ENCODE measurements at places on chromosomes 12 and 14.

- DNase-seq: peak; percentile 16
Measured at GRCh38 chr14:37985826-37986470, 221.8 kb upstream of the SSTR1 start.

GRCh38 chr12:103580026-103580425 lies 7.0 kb upstream of the STAB2 start:
- DNase-seq: no peak

GRCh38 chr12:32273063-32273522 lies 126.3 kb upstream of the FGD4 start:
- DNase-seq: no peak

GRCh38 chr12:111454311-111454710 lies 48.6 kb downstream of the SH2B3 start:
- DNase-seq: no peak

- DNase-seq: no peak
Measured at GRCh38 chr12:47318963-47319362, 239.2 kb upstream of the AMIGO2 start.

- DNase-seq: no peak
Measured at GRCh38 chr12:51631591-51631990, 40.6 kb downstream of the SCN8A start.

DNA sequence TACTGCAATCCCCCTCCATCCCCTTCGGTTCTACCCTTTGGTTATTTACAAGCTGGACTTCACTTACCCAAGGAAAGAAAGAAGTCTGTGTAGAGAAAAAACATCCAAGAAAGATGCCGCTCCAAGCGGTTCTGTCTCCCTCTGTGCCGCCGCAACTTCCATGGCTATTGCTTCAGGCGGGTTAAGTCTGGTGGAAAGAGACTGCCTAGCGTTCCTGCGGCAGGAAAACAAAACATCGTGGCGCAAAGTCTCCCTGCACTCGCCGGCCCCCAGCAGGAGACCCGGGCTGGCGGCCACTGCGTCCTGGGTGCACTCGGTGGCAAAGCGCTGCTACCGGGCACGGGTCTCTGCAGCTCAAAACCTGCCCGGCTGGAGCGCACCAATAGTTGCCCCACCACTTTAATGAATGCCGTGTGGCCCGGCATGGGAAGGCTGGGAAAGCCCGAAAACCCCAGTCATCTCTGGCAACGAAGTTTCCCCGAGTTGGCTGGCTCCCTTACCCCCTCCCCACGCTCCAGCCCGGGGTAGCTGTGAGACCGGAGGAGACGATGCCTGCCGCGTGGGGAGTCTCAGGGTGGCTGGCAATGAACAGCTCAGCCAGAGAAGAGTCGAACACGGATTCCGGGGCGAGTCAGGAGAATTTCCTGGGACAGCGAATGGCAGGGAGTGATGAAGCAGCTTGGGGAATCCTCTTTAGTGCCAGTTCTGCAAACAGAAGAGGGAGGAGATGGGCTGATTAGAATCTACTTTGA lies 3.5 kb upstream of the KCNK10 start:
- DNase-seq: no peak

DNA sequence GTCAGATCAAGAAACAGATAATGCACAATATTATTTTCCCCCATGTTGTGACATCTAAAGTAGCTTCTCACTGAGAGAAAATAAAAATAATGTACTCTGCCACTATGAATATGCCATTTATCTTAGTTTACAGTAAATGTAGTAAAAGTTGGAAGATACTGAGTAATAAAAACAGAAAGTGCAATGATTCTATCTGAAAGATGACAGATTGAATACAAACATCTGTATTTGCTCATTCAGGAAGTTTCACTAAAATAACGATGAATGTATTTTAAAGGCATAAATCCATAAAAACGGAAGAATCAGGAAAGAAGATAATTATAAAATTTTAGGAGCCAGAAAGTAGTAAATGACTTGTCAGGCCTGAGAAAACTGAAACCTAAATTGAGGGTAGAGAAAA lies 18.2 kb downstream of the SLC35F4 start:
- DNase-seq: no peak

GRCh38 chr12:52127683-52128450 lies 48.4 kb downstream of the SMIM41 start:
- no peak for DNase-seq

GRCh38 chr12:94048757-94049156 lies 99.6 kb upstream of the PLXNC1 start:
- no peak for DNase-seq

- no peak for DNase-seq
Measured at GRCh38 chr14:89357655-89358297, 59.3 kb downstream of the FOXN3 start.

- DNase-seq: no peak
Measured at GRCh38 chr14:71780075-71780474, 152.2 kb upstream of the RGS6 start.

- DNase-seq: no peak
Measured at GRCh38 chr12:20364501-20364900, 3.8 kb upstream of the PDE3A start.

DNA sequence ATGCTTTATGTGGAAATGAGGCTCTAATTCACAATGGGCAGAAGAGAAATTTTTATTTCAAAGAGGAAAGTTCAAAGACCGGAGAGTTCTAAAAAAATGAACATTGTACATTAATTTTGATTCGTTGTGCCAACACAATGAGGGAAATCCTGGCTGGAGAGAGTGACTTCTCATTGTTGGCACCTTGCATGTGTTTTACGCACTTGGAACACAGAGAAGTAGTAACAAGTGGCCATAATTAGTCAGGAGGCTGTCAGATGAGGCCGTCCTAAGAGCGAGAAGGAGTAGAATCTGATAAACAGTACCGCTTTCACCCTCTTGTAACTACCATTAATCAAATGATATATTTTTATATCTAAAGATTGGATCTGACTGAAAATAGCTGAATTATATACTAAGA lies 6.9 kb downstream of the LMO3 start:
- no peak for DNase-seq

DNA sequence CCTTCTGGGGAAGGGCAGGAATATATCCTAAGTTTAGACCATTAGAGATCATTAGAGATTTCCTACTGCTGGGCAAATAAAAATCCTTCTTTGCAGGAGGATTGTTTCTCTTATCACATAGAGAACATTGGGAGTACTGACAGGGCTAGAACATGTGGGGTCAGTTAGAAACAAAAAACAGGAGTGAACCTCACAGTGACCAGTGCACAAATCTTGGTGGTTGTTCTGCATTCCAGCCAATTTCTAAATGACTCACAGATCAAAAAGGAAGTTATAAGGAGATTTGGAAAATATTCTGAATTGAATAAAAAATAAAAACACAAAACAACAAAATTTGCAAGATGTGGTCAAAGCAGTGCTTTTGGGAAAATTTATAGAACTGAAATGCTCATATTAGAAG lies 118.8 kb downstream of the LLPH start:
- no peak for DNase-seq

- no peak for DNase-seq
Measured at GRCh38 chr12:9808504-9808903, 18.8 kb upstream of the KLRF1 start.

DNA sequence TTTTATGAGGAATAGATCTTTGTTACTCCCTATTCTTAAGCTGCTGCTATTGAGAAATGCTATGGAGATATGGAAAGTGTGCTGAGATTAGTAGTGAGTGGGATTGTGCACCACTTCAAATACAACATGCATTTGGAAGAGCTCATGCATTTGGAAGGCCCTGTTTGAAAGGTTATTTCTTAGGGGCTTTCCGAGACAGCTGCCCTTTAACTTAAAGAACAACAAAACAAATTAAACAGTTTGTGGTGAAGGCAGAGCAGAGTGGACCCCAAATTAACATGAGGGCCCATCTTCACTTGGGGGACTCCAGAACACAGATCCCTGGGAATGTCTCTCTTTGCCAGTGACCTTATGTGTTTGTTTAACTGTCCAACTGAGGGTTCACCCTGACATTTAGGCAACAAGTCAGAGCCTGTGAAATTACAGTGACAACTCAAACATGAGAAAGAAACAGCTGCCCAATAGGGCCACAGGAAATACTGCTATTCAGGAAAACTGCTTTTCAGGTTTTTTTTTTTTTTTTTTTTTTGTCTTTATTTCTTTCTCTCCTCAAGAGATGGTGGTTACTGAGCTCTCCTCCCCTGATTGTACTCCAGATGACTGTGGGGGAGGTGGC lies 41.4 kb upstream of the IGF1 start:
- DNase-seq: no peak

DNA sequence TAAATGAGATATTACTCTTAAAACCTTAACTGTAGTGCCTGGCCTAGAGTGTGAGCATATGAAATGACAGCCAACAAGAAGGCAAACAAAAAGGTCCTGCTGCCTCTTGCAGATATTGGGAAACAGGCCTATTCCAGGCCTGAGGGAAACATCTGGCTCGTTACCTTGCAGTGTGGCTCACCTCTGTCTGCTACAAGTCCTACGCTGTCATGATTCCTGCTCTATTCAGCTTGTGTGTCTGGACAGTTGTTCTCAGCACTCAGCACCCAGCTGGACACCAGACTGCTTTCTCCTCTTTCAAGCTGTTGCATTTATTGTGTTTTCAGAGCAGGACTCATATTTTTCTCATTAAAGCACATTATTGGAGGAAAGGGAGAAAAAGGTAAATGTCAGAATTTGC lies 113.5 kb downstream of the TMTC2 start:
- no peak for DNase-seq

DNA sequence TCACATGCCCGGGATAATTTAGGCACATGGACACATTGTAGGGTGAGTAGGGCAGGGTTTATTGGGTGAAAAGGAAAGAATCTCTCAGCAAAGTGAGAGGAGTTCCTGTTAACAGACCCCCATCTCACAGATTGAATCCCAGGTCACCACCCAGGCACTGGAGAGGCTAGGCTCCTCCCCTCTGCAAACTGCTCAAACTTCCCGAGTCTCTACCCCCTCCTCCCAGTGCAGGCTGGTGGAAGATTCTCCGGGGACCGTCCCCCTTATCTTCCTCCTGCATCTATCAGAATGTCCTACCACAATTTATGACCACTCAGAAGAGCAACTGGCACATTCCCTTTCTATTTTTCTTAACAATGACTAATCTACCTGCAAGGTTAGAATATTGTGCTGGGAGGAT lies 126.0 kb downstream of the NTF3 start:
- DNase-seq: no peak

DNA sequence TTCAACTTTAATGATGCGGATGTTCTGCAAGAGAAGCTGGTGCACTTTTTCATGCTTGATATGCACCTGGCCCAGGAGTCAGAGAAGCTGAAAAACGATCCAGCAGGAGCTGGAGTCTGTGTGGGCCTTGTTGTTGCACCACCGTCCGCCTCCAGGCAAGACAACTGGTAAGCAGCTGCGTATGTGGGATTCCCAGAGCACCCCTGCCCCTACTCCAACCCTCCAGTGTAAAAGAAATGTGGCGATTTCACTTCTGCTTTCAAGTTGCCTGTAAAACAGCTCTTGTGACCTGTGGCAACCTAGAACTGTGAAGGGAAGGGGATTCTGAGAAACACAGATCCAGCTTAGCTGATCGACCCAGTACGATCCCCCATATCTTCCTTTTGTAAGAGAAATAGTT lies 154.1 kb upstream of the PELI2 start:
- DNase-seq: no peak

DNA sequence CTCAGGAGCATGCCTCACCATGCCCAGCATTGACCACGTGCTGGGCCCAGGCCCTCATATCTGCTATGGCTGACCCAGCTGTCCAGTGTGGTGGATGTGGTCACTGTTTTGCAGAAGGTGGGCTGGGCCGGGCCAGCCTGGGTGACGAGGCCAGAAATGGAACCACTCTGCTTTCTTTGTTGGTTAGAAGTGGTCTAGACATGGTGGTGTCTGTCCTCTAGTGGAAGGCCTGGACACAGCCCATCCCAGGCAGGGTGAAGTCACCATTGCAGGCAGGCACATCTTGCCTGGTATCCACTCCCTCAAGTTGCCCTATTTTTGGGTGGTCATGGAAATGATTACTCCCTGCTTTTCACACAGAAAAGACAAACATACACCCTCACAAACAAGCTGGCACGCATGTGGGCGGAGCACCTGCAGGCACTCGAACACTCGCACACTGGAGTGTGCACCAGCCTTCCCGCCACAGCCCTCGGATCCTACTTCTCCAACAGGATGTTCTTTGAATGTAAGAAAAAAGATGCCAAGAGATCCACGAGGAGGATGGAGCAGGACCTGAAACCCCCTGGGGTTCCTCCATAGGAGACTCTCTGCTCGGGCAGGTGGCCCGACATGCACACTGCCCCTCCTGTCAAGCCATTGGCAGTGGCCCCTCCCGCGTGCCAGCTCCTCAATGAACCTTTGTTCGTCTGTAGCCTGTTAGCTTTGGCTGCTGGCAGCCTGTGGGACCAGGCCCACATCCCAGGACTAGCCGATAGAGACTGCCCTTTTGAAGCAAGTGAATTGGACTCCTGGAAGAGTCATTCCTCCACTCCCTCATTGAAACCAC lies 38.4 kb downstream of the MLXIP start:
- no peak for DNase-seq

DNA sequence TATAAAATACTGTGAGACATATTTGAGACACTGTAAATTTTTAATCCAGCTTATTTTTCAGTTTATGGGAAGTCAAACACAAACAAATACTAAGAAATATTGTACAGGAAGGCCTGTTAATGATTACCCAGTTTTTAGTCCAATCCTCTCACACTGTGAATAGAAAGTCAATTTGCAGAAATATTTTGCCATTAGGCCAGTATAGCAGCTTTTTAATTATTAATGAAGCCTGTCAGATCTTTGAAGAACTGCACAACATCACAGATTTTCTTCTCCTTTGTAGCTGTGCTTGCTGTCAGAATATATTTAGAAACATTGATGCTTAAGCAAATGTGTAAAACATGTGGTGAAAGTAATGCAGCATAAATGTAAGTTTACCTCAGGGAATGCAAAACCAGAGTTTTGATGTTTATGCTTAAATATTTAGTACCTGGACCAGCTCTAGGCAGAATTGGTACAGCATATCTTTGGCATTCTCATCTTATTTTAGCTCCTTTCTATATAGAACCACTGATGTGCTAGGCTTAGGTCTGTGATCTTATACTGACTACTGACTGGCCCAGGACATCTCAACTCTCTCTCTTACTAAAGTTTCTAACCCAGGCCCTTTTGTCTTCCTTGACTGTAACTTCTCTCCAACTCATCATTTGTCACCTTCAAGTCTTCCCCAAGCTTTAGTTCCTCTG lies 230.8 kb upstream of the NAV3 start:
- no peak for DNase-seq

GRCh38 chr12:93939641-93940325 lies 208.6 kb upstream of the PLXNC1 start:
- DNase-seq: no peak

DNA sequence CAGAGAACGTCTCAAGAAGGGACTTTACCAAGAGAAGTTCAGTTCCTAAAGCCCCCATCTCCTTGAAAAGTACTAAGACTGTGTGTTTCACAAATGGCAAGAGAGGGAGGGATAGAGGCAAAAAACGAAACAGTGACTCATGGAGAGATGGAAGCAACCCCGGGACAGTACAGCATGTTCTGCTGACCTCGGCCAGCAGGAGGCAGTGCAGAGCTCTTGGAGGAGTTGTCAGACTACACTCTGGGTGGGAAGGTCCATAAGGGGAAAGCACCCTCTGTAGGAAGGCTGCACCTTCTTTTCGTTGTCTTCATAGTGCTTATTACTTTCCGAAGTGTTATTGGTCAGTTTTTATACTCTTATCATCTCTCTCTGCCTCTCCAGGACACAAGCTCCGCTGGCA lies 525.2 kb upstream of the CCDC196 start:
- peak; percentile 7 for DNase-seq
